CD4-positive, alpha-beta T cell treated with Interleukin-4 for 4 hours (primary cell): ENCODE measurements at places on chromosomes 11 and 22.

- DNase-seq, result no peak
Observed at GRCh38 chr11:105824457-105825013, 197.5 kb downstream of the MSANTD4 start.

DNA sequence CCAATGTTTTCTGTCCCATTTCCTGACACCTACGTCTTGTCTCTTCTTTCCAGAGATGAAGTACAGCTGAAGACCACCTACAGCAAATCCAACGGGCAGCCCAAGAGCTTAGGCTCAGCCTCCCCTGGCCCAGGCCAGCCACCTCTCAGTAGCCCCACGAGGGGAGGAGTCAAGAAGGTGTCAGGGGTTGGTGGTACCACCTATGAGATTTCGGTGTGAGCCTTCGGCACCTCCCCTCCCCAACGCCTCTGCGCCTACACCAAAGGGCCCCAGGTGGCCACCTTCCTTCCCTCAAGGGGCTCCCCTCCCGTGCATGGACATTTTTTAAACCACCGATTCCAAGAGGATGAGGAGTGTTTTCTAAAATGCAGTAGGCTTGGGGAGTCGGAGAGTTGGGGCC lies 12.2 kb downstream of the MED19 start:
- no peak for DNase-seq

DNA sequence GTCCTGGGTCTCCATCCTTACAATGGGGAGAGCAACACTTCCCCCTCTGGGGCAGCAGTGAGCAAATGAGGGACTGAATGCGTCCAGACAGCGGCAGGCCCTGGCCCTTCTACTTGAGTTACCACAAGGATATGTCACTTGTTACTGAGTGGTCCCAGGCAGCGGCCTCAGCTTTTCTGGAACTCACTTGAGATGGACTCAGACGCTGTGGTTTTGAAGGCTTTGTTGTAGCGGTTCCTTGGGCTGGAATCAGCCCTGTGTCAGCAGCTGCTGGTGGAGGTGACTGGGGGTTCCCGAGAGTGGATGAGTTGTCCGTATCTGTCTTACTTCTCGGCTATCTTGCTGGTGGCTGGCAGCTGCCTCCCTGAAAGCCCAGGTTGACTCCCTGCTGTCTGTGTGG lies 77.0 kb downstream of the MICAL2 start:
- no peak for DNase-seq

GRCh38 chr11:66068923-66069714 lies 953 bp upstream of the PACS1 start:
- peak; percentile 35 for DNase-seq

DNA sequence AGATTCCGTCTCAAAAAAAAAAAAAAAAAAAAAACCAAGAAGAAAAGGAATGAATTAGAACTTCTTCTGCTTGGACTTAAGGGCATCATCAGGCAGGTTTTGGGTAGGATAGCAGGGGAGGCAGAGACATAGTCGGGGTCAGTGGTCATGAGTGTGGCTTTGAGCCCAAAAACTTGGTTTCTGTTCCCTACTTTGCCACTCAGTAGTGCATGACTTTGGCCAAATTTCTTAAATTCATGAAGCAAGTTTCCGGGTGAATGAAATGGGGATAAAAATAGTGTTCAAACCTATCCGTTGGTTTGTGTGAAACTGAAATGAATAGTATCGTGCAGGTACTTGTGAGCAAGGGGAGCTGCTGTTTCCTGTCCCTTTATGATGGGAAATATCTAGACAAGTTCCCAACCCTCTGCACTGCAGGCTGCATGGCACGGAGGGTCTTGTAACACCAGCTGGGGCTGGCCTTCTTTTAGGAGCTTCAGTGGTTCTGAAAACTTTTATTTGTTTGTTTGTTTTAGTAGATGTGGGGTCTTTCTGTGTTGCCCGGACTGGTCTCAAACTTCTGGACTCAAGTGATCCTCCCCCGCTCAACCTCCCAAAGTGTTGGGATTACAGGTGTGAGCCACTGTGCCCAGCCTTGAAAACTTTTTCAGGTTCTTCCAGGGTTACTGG lies 18.4 kb downstream of the NEAT1 start:
- no peak for DNase-seq

DNA sequence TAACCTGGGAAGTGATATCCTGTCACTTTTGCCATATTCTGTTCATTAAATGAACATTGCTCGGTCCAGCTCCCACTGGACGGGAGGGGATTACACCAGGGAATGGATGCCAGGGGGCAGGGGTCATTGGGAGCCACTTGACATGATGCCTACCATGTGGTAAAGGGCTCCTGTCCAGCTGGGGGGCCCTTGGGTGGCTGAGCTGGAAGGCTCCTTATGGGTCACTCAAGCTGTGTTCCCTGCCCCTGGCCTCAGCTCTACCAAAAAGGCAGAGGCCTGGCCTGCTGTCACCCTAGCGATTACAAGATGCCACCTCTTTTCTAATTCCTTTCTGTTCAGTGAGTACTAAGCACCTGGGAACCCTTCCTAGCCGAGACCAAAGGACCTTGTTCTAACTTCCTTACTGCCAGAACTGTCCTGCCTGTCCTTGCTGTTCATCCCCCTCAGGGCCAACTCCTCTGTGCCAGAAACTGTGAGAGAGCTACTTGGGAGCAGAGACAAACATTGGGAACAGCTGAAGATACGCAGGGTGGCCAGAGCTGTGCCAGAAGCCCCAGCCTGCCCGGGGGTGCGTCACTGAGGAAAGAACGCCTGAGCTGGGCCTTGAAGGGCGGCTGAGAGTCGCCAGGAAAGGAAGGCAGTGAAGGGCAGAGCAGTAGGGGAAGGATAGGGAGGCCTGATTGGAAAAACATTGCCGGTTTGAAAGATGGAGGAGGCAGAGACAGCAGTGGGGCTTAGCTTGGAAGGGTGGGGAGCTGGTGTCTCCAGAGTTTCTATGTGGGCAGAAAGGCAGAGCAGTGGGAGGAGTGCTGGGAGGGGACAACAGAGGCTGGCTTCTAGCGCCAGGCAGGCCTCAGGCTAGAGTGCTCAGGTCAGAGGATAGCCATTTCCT lies 12.7 kb upstream of the UVRAG start:
- DNase-seq, result no peak

- DNase-seq, result no peak
Observed at GRCh38 chr11:76153571-76153923, 52.8 kb downstream of the WNT11 start.

GRCh38 chr11:116109228-116109627 lies 605.0 kb upstream of the CADM1 start:
- no peak for DNase-seq

GRCh38 chr11:35916270-35916669 lies 27.6 kb upstream of the LDLRAD3 start:
- DNase-seq, result no peak

- DNase-seq, result no peak
Observed at GRCh38 chr11:32151027-32151426, 60.2 kb downstream of the RCN1 start.

DNA sequence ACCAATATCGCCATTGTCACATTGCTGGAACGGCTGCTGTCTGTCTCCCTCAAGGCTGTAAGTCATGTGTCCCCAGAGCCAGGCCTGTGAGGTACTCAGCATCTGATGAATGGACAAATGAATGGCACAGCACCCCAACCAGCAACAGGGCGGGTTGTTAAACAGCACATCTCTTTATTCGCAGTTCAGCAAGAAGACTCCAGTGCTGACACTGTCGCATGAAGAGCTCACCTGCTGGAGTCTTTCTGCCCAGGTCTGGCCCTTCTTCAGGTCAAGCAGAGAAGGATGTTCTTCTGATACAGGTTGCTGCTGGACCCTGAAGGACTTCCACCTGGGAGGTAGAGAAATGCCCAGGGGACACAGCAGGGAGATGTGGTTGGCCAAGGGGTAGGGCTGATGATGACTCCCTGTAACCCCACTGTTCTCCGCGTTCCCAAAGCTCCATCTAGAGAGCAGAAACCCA lies 4.8 kb downstream of the SPATA19 start:
- no peak for DNase-seq

DNA sequence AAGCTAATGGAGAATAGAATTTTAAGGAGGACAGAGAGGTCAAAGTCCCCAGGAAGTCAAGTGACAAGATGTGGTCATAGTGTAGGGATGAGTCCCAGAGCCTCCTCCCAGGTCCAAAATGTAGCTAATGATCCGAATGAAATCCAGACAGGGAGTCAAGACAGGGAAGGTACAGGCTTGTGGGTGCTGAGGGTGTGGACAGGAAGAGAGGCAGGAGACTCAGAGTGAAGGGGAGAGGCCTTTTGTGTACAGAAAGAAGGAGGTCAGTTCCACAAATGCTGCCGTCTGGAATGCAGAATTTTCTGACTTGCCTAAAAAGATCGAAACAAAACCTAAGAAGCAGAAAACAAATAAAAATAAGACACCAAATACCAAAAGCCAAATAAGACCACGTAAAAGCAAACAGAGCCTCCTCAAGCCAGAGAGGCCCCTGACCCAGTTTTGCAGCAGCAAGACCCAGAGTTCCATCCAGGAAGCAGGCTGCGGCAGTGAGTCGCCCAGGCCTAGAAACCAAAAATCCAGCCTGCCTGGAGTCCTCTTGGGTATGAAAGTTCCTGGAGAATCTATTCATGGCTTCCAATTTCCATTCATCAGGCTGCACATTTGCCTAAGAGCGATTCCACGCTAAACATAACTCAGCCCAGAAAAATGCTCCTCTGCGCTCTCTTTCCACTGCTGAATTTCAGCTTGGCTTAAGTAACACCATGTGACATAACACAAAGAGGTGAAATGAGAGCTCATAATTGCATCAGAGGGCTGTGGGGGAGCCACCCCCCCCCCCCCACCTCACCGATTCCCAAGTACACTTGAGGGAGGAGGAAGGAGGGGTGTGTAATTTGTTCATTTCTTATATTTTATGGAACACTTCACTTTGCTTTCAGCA lies 71.2 kb downstream of the KIRREL3 start:
- DNase-seq, result no peak

GRCh38 chr11:131904756-131905155 lies 534.3 kb downstream of the NTM start:
- no peak for DNase-seq

DNA sequence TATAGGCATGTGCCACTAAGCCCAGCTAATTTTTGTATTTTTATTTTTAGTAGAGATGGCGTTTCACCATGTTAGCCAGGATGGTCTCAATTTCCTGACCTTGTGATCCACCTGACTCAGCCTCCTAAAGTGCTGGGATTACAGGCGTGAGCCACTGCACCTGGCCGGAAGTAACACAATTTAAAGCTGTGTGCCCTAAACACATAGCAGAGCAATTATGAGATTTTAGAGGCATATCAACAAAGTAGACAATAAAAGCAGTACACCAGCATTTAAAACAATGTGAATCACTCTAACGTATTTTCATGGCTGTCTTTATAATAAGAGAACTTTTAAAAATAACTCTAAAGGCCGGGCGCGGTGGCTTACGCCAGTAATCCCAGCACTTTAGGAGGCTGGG lies 42.4 kb downstream of the PRR14L start:
- no peak for DNase-seq

DNA sequence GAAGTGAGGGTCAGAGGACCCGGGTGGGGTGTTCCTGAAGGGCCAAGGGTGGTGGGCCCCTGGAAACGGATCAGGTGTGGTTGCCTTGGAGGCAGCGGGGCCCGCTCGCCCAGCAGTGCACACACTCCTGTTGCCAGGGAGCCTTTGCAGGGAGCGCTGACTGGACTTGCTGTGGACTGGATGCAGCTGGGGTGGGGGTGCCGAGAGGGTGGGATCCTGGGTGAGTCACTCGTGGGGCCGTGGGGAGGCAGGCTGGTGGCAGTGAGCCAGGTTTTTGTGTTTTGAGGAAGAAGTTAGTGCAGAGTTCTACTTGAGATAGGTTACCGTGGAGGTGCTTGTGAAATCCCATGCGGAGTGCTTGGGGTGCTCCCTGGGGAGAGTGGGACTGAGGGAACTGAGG lies 1.3 kb downstream of the MRPL23 start:
- no peak for DNase-seq

- DNase-seq, result no peak
Observed at GRCh38 chr22:45039133-45039532, 29.3 kb upstream of the PHF21B start.

DNA sequence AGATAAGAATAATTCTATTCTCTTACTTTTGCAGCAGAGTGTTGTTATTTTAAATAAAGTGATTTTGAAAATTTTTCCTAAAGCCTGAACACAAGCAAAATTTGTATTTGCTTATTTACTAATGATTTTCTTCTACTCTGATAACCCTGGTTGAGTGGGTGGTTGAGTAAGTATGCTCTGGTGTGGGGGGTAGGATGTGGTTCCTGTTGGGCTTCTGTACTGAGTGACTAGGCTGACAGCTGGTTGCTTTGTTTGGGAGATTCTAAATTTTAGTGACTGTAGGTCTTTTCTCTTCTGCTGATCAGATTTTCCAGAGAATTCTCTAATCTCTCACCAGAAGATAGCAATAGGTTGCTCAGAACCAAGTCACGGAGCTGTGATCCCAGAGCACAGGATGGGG lies 61.6 kb downstream of the METTL15 start:
- no peak for DNase-seq

- DNase-seq, result no peak
Observed at GRCh38 chr11:121122328-121122727, 21.3 kb downstream of the TECTA start.

DNA sequence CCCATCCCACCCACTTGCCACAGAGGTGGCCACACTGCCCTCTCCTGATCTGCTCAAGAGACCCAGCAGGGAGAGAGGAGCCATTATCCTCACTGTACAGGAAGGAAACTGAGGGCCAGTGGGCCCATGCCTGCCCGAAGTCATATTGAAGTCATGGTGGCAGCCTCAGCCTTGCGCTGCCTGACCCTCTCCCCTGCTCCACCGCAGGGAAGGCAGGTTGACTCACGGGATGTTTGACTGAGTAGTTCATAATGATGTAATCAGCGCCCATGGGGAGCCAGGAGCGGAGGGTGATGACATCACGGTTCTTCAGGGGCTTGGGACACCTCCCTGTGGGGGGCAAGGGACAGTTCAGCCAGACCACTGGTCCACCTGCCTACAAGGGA lies 6.1 kb upstream of the ARAP1 start:
- DNase-seq, result no peak

GRCh38 chr11:99522467-99523173 lies 501.9 kb downstream of the CNTN5 start:
- no peak for DNase-seq

GRCh38 chr22:35840302-35840739 lies 122.6 kb downstream of the APOL5 start:
- DNase-seq, result no peak

- DNase-seq, result no peak
Observed at GRCh38 chr11:697811-698311, 2.2 kb downstream of the TMEM80 start.

GRCh38 chr11:118812485-118812884 lies 21.5 kb upstream of the DDX6 start:
- no peak for DNase-seq

DNA sequence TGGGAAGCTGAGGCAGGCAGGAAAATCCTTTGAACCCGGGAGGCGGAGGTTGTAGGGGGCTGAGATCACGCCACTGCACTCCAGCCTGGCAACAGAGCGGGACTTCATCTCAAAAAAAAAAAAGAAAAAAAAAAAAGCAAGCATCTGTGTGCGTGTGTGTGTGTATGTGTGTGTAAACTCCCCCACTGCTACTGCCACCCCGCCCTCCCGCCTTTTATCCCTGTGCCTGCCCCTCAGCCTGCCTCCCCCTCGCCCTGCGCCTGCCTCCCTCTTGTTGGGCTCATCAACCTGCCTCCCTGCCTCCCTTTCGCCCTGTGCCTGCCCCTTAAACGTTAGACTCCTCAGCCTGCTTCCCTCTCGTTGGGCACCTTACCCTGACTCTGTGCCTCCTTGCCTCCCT lies 18.0 kb downstream of the TMEM258 start:
- DNase-seq, result no peak
